ENCODE measurements at places on chromosomes 5 and 9.

GRCh38 chr5:36680066-36680465 is 73.7 kb downstream of the SLC1A3 start:
- DNase-seq: no peak

DNA sequence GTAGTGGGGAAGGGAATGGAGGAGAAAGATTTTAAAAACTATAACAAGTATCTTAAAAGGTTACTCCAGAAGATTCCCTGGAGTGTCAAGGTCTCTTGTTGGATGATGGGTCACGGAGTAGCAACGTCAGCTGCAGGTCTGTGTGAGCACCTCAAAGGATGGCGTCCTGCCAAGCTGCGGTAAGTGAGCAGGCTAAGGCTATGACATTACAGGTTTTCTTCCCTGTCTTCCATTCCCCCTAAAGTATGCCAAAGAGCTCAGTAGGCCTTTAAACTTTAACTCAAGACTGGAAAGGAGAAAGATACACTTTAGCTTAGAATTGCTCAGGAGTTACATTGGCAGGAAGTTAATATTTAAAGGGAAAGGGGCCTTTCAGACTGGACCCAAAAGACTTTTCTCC is 17.5 kb downstream of the SPOCK1 start:
- DNase-seq: peak; percentile 30

DNA sequence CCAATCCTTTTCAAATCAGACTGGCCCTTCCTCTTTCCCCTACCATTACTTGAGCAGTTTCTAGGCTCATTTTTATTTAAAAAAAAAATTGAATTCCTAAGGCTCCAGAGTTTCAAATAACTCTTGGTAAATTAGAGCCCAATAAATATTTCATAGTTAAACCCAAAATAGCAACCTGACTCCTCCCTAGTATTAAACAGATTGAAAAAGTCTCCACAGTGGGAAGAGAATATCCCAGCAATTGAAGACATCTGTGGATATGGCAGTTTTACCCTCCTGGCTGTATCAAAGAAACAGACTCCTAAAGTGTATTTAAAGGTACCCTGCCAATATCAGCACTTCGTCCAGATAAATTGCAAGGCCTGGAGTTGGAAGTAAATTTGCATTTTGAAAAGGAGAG is 52.7 kb upstream of the GDNF start:
- no peak for DNase-seq

DNA sequence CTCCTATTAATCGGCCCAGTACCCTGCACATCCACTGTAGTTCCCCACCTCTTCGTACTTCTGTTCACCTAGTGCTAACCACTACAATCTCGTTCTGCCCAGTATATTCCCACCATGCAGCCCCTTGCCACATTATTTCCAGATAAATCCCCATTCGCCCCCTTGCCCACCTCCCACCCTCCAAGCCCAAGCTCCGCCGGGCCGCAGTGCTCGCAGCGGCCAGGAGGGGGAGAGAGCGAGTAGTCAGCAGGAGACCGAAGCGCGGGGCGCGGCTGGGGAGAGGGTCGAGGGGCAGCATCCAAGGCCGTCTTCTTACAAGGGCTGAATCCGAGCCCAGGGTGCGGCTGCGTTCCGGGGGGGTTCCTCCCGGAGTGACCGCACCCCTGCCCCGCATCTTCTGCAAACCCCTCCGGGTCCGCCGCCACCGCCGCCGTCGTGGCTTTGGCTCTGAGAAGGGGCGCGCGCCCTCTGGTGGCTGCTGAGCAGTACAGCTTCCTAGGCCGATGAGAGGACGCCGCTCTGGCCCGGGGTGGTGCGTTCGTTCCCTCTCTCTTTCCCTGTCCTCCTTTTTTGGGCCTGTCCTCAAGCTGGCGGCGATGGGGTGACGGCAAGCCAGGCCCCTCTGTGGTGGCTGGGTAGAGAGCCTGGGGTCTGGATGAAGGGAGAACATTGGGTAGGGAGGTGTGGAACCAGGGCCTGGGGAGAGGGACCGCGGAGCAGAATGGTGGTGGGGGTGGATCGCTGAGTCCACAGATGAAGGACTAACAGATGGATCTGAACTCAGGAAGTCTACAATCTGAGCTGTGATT is 30.0 kb upstream of the PSD2 start:
- DNase-seq: peak; percentile 91

DNA sequence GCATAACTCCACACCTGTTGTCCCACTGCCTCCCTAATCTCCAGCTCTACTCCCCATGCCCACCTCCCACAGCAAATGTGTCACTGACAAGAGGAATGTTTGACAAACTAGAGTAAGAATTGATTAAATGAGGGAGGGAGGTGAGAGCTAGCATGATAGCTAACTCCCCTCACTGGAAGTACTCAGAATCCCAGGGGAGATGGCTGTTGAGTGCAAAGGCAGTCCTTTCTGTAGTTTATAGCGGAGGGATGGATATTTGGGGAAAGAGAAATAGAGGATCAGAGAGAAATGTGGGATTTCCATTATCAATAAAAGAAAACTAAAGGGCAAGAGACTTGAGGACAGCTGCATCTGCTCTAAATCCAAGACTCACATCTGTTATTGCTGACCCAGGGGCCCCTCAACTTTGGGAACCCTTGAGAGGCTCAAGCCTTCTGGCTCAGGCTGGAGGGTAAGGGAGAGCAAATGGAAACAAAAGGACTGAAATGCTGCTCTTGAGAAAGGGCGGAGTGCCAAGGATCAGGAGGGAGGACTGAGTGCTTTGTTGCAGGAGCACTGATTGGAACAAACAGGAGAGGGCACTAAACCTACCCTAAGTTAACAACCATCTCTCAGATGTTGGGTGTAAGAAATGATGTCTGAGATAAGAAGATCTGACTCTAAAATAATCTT is 372.1 kb downstream of the NTRK2 start:
- no peak for DNase-seq

- peak; percentile 91 for DNase-seq
Measured at GRCh38 chr9:128117613-128118471, 9.7 kb downstream of the PTGES2 start.

GRCh38 chr5:132267166-132267739 is 9.8 kb downstream of the PDLIM4 start:
- no peak for DNase-seq

DNA sequence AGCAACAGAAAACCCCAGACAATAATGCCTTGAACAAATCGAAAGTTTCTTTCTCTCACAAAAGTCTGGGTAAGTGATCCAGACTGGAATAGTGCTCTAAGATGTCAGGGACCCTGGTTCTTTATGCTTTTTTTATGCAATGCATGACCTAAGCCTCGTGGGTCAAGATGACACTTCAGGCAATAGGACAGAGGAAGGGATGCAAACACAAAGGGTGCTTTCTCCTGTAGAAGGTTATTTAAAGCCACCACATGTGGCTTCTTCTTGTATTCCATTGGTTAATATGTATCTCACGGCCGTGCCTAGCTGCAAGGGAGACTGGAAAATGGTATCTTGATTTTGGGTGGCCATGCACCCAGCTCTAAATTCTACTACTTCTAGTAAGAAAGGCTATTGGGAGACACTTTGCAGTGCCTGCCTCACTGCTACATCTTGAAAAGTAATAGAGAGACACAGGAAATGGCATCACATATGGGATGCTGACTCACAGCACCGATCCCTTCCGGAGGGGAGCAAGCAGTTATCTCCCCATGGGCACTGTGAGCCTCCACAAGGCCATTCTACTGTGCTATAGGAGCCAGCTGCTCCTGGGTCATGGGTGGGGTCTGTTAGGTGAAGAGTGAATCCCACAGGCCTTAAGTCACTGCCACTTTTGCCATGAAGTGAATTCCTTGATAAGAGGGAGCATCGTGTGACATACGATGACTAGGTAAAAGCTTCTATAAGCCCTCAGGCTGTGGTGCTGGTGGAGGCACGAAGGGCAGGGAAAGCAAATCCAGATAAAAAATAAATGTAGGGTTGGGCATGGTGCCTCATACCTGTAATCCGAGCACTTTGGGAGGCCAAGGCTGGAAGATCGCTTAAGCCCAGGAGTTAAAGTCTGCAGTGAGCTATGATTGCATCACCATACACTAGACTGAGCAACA is 32.5 kb upstream of the RAB14 start:
- DNase-seq: no peak

DNA sequence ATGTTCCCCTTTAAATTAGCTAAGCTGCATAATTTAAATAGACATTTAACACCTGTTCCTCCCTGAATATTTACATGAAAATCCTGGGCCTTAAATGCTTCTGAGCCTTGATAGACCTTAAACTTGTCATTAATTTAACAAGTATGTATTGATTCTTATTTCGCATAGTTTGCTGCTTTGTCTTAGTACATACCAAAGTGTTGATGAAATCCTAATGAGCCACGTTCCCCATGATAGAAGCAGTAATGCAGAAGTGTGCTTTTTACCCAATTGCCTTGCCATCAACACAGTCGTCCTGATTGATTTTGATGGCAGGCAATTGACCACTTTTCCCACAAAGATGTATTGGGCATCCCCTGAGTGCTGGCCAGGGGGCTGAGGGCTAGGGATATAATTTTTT is 213.5 kb downstream of the SGCD start:
- no peak for DNase-seq

GRCh38 chr9:34987160-34987901 is 2.2 kb upstream of the DNAJB5 start:
- DNase-seq: no peak

Measured in Calu3 (cell line).